Vein endothelial cell (primary cell): ENCODE measurements at places on chromosomes 12 and 14. TPM values are rescaled to one million over a fixed set of nuclear protein-coding genes. Genes with fewer than 3 reads are reported as not detected.

The OR4E2 gene
- total RNA-seq, result not detected in 2 replicates

The BEGAIN gene
- total RNA-seq, result 0.10 TPM in 1 of 2 replicates, not detected in the other

The IGF1 gene
- total RNA-seq, result 0.33 and 1.4 TPM in 2 replicates

The SDR9C7 gene
- not detected in 2 replicates for total RNA-seq

The TSHR gene
- total RNA-seq, result not detected in 2 replicates

The NID2 gene
- total RNA-seq, result 31.7 and 156 TPM in 2 replicates

The AP5M1 gene
- 18.3 and 38.9 TPM in 2 replicates for total RNA-seq

The ANKRD33 gene
- 0.29 and 0.33 TPM in 2 replicates for total RNA-seq

The SLC25A3 gene
- 797 and 838 TPM in 2 replicates for total RNA-seq

The KRT6C gene
- not detected in 2 replicates for total RNA-seq

The NOVA1 gene
- total RNA-seq, result 0.86 and 1.3 TPM in 2 replicates

The GLI1 gene
- not detected in 2 replicates for total RNA-seq

The TAS2R9 gene
- total RNA-seq, result 0.19 TPM in 1 of 2 replicates, not detected in the other

The C12orf54 gene
- not detected in 2 replicates for total RNA-seq

The CLEC4A gene
- not detected in 2 replicates for total RNA-seq

The PAPLN gene
- 10.1 and 11.4 TPM in 2 replicates for total RNA-seq
